ENCODE measurements at places on chromosomes 4 and X.

DNA sequence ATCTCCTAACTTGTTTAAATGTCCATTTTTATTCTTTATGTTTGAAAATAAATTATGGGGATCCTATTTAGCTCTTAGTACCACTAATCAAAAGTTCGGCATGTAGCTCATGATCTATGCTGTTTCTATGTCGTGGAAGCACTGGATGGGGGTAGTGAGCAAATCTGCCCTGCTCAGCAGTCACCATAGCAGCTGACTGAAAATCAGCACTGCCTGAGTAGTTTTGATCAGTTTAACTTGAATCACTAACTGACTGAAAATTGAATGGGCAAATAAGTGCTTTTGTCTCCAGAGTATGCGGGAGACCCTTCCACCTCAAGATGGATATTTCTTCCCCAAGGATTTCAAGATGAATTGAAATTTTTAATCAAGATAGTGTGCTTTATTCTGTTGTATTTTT, 27.6 kb downstream of the NUDT6 start:
- no peak for DNase-seq

GRCh38 chr4:113659127-113659526, 102.4 kb downstream of the CAMK2D start:
- DNase-seq, result no peak

GRCh38 chr4:94957030-94957429, 199.3 kb downstream of the BMPR1B start:
- no peak for DNase-seq

DNA sequence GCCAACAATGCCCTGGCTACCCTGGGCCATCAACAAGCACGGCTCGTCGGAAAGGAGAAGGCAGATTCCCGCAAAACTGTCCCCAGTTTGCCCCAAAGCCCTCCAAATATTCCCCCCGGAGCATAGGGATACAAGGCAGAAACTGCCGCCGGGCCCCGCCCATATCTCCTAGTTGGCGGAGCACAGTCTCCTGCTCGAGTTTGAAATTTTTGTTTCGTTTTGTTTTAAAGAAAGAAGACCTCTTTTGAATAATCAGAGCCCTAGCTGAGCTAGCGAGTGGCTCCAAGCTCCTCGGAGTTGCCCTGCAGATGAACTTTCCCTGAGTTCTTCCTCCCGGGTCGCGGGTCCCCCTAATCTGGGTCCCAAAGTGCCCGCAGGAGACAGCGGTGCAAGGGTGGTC, 138.1 kb upstream of the ZIC3 start:
- no peak for DNase-seq

DNA sequence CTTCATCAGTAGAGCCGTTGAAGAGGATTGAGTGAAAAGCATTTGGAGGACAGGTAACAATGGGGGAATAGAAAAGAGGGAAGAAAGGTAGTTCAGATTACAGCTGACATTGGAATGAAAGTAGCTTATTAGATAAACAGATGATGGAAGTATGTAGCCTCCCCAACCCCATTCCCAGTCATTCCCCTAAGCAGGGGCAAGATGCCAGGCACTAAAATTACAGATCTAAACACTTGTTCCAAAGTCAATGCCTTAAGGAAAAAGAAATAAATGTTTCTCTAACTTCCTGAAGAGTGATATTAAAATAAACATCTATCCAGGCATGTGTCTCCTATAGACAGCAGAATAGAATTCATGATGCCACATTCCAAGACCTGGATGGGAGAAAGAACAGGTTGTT, 350.8 kb downstream of the PDGFC start:
- DNase-seq, result no peak

- DNase-seq, result no peak
Observed at GRCh38 chr4:8089862-8090261, 68.8 kb downstream of the ABLIM2 start.

- no peak for DNase-seq
Observed at GRCh38 chrX:70026851-70027200, 22.9 kb downstream of the AWAT2 start.

DNA sequence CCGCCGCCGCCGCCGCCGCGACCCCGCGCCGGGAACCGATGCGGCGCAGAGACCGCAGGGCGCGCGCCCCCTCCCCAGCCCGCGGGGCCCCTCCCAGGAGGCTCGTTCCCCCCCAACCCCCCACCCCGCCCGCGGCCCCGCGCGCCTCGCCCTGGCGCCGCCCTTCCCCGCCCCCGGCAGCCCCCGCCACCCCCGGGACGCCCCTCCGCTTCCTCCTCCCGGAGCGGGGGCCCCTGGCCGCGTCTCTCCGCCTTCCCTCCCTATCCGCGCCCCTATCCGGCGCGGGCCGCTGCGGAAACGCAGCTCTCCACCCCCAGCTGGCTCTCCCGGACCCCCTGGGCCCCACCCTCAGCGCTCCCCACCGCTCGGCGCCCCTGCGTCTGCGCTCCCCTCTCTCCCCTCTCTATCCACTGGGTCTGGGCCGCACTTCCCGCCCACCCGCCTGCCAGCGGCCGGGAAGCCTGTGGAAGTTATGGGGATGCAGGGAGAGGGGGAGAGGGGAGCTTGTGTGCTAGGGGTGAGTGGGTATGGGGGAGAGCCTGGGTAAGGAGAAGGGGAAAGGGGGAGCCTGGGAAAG, at the start of gene TMEM271:
TSS of gene TMEM271 (minus strand) at position 51 of the 577 bp plus-strand sequence. CDS start 233 bp downstream, outside the sequence.
- no peak for DNase-seq

DNA sequence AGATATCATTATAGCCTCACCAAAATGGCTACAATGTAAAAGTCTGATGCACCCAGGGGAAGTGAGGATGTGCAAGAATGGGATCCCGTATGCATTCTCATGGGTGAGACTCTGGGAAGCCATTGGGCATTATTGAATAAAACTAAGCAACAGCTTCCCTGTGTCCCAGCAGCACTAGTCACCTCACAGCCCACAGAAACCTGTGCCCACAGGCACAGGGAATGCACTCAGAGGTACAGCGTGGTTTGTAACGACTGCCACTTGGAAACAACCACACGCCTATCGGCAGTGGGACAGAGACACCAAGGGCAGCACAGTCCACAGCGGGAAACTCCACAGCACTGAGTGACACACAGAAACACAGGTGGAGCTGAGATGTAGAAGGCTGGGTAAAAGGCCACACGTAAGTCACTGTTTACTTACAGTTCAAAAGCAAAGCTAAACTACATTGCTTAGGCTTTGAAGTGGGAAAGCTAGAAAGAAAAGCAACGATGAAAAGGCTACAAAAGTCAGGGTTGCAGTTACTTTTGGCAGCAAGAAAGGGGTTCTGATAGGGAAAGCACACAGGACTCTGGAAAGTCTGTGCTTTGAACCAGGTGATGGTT, 69.2 kb downstream of the HAUS3 start:
- DNase-seq, result no peak

- no peak for DNase-seq
Observed at GRCh38 chr4:38176165-38176564, 216.0 kb downstream of the PTTG2 start.

DNA sequence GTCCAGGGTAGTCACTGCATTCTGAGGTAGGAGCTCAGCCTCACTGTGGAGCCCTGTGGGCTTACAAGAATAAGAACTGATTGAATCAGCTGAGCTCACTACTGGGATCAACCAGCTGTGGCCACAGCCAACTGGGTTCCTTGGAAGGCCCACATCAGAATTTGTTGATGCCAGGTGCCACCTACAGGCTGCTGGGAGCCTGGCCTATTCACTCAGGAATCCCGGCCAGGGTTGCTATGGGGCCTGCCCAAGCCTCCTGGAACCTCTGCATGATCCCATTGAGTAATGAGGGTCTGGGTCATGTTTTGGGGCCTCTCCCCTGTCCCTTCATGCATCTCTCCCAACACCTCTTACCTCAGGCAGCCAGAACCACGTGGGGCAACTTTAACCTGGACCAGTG, 53.9 kb upstream of the KIAA1210 start:
- no peak for DNase-seq

DNA sequence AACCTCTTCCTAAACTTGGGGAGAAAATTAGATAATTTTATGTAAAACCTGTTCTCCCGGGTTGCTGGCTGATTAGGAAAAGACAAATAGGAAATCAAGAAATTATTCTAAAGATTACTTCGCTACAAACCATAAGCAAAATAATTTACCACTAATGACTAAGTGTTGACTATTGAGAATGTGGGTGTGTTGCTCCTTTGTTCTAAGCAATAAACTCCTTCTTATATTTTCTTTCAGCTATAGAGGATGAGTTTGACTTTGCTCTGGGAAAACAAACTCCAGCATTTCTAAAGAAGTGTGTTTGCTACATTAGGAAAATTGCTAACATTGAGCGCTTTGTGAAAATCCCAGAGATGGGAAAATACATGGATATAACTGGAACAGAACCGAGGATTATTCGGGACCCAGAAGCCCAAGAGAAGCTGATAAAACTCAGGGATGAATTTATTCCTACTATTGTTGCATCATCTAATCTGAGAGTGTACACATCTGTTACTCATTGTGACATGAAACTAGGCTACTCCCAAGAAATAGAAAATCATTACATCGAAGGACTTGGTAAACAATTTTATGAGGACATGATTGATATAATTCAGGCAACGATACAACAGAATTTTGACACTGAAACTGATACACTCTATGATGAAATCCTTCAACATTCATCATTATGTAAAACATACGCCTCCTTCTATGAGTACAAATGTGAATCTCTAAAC, 194.2 kb downstream of the NWD2 start:
- no peak for DNase-seq
